Activated CD4-positive, alpha-beta T cell treated with anti-CD3 and anti-CD28 coated beads, Interleukin-2, amount 10 ng/mL, durations not matched to agents 24 days and 14 days (primary cell): ENCODE measurements at places on chromosomes 12 and 14. TPM values are rescaled to one million over a fixed set of nuclear protein-coding genes. Genes with fewer than 3 reads are reported as not detected.

- no peaks in the 10 kb centered on the region for H3K4me1 ChIP-seq
- no peak overlapping the region for H3K27ac ChIP-seq
- H3K4me3 ChIP-seq = no peak overlapping the region
- H3K36me3 ChIP-seq = no peaks in the 10 kb centered on the region
- DNase-seq = no peak
- no peaks in the 10 kb centered on the region for H3K27me3 ChIP-seq
Measured at GRCh38 chr12:72197790-72198189, 74.4 kb upstream of the TRHDE start.

DNA sequence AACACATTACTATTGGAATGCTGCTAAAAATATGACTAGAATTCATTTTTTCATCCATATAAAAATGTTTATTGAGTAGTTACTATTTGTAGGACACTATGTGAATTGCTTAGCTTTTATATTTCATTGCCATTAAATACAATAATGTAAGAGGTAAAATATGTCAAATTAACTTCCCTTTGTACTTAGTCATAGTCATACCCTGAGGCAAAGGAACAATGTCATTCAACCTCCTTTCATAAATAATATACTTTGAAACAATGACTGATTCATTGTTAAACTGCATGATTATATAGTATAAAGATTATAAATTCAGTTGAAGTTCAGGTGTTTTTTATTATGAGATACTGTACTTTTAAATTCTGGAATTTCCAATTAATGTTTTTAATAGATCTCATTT is 105.2 kb downstream of the GARIN6 start:
- no peak for DNase-seq
- no peaks in the 10 kb centered on the region for H3K27me3 ChIP-seq
- no peak overlapping the region for H3K4me3 ChIP-seq

- no peaks in the 10 kb centered on the region for H3K36me3 ChIP-seq
- no peak overlapping the region for H3K4me3 ChIP-seq
- peaks cover 1% of the 10 kb centered on the region for H3K27me3 ChIP-seq
- no peak for DNase-seq
- H3K27ac ChIP-seq = no peak overlapping the region
Measured at GRCh38 chr12:1845427-1845826, 25.1 kb downstream of the LRTM2 start.

- H3K4me1 ChIP-seq = no peaks in the 10 kb centered on the region
- no peak overlapping the region for H3K27ac ChIP-seq
- no peak for DNase-seq
- H3K27me3 ChIP-seq = no peaks in the 10 kb centered on the region
- H3K4me3 ChIP-seq = no peak overlapping the region
- peaks cover 63% of the 10 kb centered on the region for H3K36me3 ChIP-seq
Measured at GRCh38 chr12:101302741-101303140, 22.8 kb downstream of the UTP20 start.

DNA sequence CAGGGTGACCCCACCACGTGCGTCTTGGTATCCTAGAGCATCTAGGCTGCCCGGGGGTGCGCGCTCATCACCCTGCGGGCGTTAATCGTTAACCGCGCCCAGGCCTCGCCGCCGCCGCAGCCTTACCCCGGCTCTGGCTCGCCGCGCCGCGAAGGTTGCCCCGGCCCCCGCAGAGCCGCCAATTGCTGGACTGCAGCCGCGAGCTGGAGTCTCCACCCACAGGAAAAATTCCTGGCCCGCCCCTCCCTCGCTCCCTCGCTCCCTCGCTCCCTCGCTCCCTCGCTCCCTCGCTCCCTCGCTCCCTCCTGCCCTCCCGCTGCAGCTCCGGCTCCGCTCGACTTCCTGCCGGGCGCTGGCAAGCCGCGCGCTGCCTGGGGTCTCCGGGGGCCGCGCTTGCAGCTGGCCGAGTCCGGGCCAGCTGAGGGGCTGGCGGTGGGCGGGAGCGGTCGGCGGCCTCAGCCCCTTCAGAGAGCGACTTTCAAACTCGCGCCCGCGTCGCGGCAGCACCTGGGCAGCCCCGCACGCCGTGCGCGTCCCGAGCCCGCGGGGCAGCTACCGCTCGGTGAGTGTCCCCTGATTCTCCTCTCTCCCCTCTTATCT is at the start of gene PLEKHG3:
Gene PLEKHG3 (plus strand): TSS at position 282 of the 600 bp plus-strand sequence. CDS start 23,208 bp downstream, outside the sequence.
- peaks cover 49% of the 10 kb centered on the region for H3K4me1 ChIP-seq
- H3K4me3 ChIP-seq = peak within 1 kb of the TSS; percentile 73
- H3K27ac ChIP-seq = peak within 1 kb of the TSS; percentile 13
- H3K27me3 ChIP-seq = peaks cover 56% of the 10 kb centered on the region

DNA sequence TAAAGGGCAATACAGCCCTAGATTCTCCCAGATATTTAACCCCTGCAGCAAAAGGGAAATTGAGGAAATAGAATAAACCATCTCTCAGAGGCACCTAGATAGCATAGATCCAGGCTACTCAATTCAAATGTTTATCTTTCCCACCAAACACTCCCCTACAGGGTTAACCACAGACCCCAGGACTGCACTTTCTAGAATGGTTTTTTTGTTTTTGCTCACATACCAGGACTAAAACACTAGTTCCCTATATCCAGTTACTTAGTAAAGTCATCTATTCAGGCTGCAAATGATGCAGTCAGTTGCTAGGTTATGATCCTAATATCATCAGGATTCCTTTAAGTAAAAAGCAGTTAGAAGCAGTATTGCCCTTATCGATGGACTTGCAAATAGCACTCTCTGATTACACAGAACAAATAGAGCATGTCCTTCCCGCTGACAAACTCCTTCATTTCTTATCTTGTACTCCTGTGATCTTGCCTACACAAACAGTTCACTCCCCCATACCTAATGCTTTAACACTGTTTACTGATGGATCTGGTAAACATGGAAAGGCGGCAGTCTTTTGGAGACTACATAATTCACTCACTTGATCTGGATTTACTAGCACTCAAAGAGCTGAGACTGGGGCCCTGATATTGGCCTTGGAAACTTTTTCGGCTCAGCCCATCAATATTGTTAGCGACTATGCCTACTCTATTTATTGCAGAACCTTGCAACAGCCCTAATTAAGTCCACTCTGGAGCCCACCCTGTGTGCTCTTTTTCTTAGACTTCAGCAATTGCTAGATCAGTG is 257.2 kb upstream of the DIO2 start:
- no peak for DNase-seq
- no peak overlapping the region for H3K4me3 ChIP-seq
- no peaks in the 10 kb centered on the region for H3K36me3 ChIP-seq
- H3K27me3 ChIP-seq = no peaks in the 10 kb centered on the region

DNA sequence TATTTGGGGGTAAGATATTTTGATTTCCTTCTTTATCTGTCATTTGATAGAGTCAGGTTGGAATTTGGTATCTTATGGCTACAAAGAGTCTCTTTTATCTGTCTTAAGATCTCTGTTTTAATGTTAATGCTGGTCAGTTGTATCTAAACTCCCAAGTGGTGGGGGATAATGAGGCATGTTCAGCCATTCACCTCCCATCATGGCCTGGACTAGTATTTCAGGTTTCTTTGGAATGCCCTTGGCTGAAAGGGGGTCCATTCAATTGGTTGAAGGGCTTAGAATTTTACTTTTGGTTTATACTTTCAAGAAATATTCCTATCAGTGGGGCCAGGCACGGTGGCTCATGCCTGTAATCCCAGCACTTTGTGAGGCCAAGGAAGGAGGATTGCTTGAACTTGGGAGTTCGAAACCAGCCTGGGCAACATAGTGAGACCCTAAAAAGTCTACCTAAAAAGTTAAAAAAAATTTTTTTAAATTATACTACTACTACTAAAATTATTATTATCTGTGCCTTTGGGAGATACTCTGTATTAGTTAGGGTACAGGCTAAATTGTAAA is 4.7 kb downstream of the DGLUCY start:
- DNase-seq = no peak
- H3K27me3 ChIP-seq = no peaks in the 10 kb centered on the region
- peaks cover 62% of the 10 kb centered on the region for H3K4me1 ChIP-seq
- no peak overlapping the region for H3K4me3 ChIP-seq

DNA sequence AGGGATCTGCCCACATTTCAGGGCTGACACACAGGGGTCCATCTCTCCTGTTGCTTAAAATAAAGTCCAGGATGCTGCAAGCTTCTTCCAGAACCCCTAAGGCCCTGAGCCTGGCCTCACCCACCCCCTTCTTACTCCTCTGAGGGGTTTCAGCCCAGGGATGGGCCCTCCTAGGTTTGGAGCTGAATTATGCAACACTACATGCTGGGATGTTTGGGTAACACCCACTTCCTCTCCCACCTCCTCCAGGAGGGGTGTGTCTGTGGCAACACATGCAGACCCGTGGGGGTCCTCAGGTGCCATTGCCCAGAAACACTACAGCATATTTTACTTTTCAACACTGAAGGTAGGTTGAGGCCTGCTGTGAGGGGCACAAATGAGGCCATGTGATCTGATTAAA is 5.4 kb downstream of the FBLN5 start:
- peaks cover 21% of the 10 kb centered on the region for H3K27me3 ChIP-seq
- H3K27ac ChIP-seq = no peak overlapping the region
- peaks cover 2% of the 10 kb centered on the region for H3K36me3 ChIP-seq
- no peak for DNase-seq

GRCh38 chr12:10741845-10742244 is 18.7 kb upstream of the YBX3 start:
- H3K27ac ChIP-seq = no peak overlapping the region
- peaks cover 8% of the 10 kb centered on the region for H3K4me1 ChIP-seq
- peaks cover 45% of the 10 kb centered on the region for H3K27me3 ChIP-seq
- no peak overlapping the region for H3K4me3 ChIP-seq
- no peak for DNase-seq

GRCh38 chr12:4562034-4562657 is at the start of gene DYRK4:
Gene DYRK4, plus strand, starts transcription at chr12:4562208. Its CDS starts 38 bp downstream, at chr12:4562246.
- H3K4me1 ChIP-seq = peaks cover 16% of the 10 kb centered on the region
- H3K27me3 ChIP-seq = no peaks in the 10 kb centered on the region
- peaks cover 11% of the 10 kb centered on the region for H3K36me3 ChIP-seq
- DNase-seq = peak; percentile 64

LRTM2 gene
- total RNA-seq = 0.05 and 0.16 TPM in 2 replicates

PTPRR gene
- total RNA-seq = not detected in 2 replicates

FAIM2 gene
- 0.30 and 0.54 TPM in 2 replicates for total RNA-seq

ZNF10 gene
- total RNA-seq = 3.3 and 4.2 TPM in 2 replicates
